Bronchial epithelial cell (primary cell): ENCODE measurements at places on chromosomes 7 and 10. TPM values are rescaled to one million over a fixed set of nuclear protein-coding genes. Genes with fewer than 3 reads are reported as not detected.

TEX36 gene
- not detected in 2 replicates for total RNA-seq

GRCh38 chr7:100101016-100101862 is at the start of the genes AP4M1 and MCM7:
Gene AP4M1, plus strand, starts transcription at chr7:100101643. Its CDS starts 72 bp downstream, at chr7:100101715.
Gene MCM7, minus strand, starts transcription at chr7:100101397. Its CDS starts 103 bp downstream, at chr7:100101294.
- DNase-seq, result peak; percentile 92

MNX1 gene
- total RNA-seq, result 0.13 TPM in 1 of 2 replicates, not detected in the other

- no peak for DNase-seq
Measured at GRCh38 chr7:27398851-27399250, 156.2 kb downstream of the EVX1 start.

DNA sequence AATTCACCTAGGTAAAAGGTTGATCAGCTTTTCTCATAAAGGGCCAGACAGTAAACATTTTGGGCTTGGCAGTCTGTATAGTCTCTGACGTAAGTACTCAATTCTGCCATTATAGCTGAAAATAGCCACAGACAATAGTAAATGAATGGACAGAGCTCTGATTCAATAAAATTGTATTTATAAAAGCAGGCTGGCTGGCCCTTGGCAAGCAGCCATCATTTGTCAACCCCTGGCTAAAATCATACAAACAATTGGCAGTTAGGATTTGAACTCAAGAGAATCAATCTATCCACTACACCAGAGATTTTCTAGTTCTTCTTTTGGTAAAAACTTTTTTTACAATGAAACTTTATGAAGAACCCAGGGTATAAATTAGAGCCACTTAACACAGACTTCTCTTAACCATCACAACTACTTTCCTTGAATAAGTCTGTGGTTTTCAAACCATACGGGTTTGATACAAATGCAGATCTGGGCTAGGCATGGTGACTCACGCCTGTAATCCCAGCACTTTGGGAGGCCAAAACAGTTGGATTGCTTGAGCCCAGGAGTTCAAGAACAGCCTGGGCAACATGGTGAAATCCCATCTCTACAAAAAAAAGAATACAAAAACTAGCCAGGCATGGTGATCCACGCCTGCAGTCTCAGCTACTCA is 124.5 kb downstream of the SLC16A9 start:
- DNase-seq, result peak; percentile 44

DNA sequence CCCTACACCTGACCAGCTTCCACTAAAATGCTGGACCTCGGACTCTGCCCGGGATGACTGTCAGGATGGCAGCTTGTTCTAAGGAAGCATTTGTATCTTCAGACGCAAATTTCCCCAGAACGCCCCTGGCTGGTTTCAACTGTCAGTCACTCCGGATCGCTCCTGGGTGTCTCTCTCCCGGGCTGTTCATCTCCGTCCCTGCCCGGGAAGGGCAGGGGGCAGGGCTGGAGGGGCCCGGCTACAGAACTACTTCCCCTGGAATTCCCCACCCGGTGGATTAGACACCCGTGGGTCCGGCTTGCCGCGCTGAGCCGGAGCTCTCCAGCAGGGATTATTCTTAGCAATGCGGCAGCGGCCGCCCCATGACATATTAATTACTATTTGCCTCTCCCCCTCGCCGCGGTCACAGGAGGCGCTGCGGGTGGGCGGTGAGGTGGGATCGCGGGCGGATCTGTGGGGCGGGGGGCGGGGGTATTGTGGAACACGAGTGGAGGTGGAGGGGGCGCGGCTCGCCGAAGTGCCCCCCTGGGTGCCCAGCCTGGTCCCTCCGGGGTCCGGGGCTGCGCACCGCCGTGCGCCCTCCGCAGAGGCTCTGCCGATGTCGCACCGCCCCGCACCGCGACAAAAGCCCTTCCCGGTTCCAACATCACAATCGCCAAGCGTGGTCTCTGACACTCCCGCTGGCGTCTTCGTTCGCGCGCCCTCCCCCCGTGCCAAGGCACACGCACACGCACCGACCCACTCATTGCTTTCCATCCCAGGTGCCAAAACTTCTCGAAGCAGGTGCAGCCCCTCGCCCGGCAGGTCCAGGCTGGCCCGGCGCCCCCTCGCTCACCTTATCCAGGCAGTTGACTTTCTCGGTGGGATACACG is 276.1 kb upstream of the NEBL start:
- DNase-seq, result no peak

- DNase-seq, result no peak
Measured at GRCh38 chr7:128708824-128709223, 30.3 kb upstream of the CALU start.

PRKG1 gene
- total RNA-seq, result 0.26 and 1.4 TPM in 2 replicates

DNA sequence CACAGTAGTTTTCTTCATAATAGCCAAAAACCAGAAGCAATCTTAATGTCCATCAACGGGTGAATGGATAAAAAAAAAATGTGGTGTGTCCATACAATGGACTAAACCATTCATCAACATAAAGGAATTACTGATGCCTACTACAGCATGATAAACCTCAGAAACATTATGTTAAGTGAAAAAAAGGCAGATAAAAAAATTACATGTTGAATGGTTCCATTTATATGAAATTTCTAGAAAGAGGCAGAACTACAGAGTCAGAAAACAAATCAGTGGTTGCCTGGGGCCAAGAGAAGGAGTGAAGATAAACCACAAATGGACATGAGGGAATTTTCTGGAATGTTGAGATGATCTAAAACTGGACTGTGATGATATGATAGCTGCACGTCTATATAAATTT is 74.5 kb upstream of the CAPZA2 start:
- no peak for DNase-seq

ALDH18A1 gene
- total RNA-seq, result 53.8 and 68.4 TPM in 2 replicates

- DNase-seq, result peak; percentile 57
Measured at GRCh38 chr10:79434223-79434687, 11.2 kb downstream of the ZCCHC24 start.

DNA sequence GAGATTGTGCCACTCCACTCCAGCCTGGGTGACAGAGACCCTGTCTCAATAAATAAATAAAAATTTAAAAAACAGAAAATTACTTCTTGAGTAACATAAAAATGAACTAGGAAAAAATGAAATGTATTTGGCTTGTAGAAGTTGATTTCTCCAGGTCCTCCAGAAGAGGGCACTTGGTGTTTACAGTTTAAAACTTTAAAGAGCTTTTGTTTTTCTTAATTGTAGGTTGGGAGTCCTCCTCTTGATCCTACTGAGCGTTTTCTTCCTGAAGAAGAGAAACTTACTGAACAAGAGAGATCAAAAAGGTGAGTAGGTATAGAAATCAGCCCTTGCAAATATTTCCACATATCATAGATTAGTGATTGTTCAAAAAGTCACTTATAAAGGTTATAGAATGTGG is 16.2 kb downstream of the KIFBP start:
- peak; percentile 45 for DNase-seq

CPED1 gene
- total RNA-seq, result under 0.01 and 0.26 TPM in 2 replicates

GRCh38 chr7:11327633-11328032 is 354.0 kb downstream of the PHF14 start:
- no peak for DNase-seq

GRCh38 chr10:44046605-44047004 is 338.3 kb downstream of the CXCL12 start:
- DNase-seq, result peak; percentile 26

DNA sequence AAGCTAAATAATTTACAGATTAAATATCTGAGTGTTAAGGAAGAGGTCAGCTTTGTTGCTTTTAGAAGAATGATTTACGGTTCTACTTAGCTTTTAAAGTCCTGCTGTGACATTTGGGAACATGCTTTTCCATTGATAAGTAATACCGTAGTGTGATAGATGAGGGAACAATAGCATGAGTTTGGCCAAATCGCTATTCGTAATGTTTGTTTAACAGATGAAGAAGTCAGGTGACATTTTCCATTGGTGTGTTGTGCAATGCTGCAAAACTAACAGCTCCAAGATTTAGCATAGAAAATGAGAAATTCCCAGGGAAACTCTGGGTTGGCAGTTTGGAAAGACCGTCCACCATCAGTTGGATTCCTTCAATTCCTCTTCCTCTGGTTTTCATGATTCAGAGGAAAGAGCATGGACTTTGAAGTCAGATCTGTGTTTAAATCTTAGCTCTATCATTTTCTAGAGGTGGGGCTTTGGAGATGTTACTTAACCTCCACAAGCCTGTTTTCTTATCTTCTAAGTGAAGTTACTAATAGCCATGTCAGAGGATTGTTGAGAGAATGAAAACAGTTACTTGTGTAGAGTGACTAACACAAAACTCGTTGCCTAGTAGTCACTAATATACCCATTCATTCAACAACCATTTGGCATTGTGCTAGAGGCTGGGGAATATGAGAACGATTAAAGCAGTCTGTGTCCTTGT is 140.4 kb upstream of the BMPER start:
- peak; percentile 97 for DNase-seq

BBS9 gene
- total RNA-seq, result 4.2 and 4.5 TPM in 2 replicates

CHRM2 gene
- 0.26 TPM in 1 of 2 replicates, not detected in the other for total RNA-seq

GRCh38 chr7:107078517-107078966 is 34.0 kb downstream of the PRKAR2B start:
- DNase-seq, result peak; percentile 81

DNA sequence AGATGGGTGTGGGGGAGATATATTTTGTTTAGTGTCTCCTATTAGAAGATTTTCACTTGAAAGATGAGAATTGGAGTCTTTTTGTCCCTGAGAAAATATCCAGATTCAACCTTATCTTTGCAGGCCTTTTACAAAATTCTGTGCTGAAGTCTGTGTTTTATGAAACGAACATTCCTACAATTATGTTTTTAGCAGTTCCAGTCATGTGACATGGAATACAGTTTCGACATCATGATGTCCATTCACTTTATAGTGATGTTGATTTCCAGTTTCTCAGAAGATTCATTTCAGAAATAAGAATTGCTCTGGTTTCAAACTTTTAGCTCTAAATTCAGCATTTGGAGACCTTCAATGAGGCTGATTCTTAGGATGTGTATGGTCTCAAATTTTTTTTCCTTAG is 54.4 kb downstream of the CACNB2 start:
- DNase-seq, result no peak

DNA sequence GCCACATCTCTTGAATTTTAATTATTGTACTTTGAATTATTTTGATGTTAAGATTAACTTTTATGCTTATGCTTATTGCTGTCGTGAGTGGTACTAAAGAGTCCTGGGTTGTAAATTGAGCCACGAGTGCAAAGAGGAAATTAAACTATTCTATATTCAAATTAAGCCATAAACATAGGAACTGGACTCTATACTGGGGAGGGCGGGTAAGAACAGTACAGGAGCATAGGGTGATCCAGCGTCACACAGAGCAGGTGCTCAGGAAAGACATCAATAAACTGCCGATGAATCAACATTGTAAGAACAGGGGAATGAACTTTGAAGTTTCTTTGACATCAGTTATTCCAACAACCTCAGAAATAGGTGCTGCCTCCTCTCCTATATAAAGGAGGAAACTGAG is 219.6 kb downstream of the CACNB2 start:
- DNase-seq, result no peak

- DNase-seq, result no peak
Measured at GRCh38 chr7:84912537-84912936, 274.3 kb downstream of the SEMA3D start.

DNA sequence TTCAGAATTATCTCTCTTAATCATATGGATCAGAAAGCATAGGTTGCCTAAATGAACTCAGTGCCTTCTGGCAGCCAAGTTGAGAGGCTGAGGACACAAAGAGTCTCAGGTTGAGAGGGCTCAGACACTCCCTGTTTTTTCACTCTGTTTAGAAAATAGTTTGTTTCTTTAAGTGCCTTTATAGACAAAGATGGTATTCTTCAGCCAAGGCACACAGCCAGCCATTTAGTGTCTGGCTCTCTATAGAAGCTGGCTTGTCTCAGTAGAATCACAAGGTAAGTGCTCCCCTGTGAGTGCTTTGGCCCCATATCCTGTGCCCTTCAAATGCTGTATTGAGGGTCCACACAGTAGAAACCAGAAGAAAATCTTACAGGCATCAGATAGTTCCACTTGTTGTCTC is 3.6 kb downstream of the GPR158 start:
- DNase-seq, result no peak

- no peak for DNase-seq
Measured at GRCh38 chr7:70619130-70619529, 512.8 kb upstream of the GALNT17 start.

SERPINE1 gene
- total RNA-seq, result 20.6 and 54.2 TPM in 2 replicates

DNA sequence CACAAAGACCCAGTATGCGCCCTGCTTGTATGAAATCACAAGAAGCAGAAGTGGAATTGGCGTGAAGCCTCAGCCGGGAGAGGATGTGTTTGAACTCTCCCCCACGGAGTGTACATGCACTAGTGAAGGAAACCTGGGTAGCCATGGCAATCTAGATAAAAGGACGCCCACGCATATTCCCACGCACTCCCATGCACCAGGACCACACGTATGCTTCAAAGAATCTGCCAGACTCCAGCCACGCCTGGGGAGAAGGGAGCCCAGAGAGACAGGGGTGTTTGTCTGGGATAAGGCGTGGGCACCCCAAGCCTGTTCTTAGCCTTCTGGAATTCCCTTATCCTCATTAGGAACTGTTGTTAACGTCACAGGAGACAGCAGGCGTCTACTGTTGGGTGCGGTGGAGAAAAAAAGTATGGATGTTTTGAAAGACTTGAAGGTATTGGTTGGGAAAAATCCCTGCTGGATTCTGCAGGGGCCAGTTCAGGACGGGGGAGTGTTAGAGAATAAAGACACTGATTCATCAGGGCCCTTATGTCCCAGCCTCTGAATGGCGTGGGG is 28.9 kb upstream of the ECHDC3 start:
- peak; percentile 38 for DNase-seq

DNA sequence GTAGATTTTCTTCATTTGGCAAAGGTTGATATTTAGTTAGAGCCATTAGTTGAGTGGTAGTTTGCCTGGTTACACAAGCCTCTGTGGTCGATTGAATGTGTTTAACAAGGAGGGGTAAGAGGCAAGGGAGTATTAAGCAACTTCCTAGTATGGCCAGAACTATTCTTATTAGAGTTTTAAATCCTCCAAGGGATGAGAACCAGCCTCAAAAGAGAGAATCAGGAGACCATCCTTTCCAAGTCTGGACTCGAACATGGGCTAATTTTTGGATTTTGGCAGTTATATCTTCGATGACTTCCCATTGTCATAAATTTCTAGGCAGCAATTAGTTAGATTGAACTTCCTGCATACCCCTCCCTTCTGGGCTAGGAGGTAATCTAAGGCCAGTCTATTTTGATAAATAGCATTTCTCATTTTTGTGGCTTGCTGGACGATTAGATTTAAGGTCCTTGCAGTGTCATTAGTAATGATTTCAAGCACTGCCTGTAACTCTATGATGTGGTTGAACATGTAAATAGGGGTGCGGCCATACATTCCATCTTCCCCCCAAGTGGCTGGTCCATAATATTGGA is 219.5 kb upstream of the KCND2 start:
- DNase-seq, result no peak

- DNase-seq, result no peak
Measured at GRCh38 chr10:58389024-58389423, 3.8 kb downstream of the TFAM start.

- DNase-seq, result no peak
Measured at GRCh38 chr7:84040355-84040754, 154.2 kb downstream of the SEMA3A start.

GRCh38 chr10:15570738-15571339 is 148.9 kb downstream of the ITGA8 start:
- DNase-seq, result no peak

DNA sequence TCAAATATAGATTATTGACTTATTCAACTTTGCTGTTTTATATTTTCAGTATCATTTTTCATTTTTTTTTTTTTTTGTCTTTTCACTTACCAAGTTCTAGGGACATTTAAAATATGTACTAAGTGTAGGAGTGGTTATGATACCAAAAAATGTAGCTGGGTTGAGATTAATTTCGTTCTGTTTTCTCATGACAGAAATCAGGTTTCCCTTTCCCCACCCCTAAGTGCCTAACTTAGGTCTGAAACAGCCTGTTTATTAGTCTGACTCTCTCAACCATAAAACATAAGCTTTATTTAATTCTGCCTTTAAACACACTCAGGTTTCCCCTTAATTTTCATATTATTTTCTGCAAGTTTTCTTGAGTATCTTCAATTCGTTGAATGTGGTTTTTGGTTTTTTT is 22.1 kb downstream of the TMEM106B start:
- no peak for DNase-seq

GRCh38 chr10:74953214-74953613 is 126.8 kb downstream of the KAT6B start:
- no peak for DNase-seq
